A549 (cell line): ENCODE measurements at places on chromosomes 12 and 14.

DNA sequence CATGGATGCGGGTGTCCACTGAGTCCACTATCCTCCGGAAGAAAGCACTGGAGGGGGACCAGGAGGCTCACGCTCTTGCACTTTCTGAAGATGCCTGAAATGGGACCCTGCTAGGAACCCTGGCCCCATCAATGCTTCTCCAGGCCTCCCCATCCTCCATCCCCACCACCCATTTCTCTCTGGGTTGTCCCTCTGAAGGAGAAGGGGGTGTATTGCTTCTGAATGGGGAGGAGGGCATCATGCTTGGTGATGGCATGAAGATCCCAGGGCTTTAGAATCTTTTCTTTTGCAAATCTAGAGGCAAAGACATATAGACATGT is 681 bp upstream of the JPH4 start:
- no peak for DNase-seq

GRCh38 chr14:89674936-89675335 is 257.9 kb upstream of the FOXN3 start:
- DNase-seq: no peak

DNA sequence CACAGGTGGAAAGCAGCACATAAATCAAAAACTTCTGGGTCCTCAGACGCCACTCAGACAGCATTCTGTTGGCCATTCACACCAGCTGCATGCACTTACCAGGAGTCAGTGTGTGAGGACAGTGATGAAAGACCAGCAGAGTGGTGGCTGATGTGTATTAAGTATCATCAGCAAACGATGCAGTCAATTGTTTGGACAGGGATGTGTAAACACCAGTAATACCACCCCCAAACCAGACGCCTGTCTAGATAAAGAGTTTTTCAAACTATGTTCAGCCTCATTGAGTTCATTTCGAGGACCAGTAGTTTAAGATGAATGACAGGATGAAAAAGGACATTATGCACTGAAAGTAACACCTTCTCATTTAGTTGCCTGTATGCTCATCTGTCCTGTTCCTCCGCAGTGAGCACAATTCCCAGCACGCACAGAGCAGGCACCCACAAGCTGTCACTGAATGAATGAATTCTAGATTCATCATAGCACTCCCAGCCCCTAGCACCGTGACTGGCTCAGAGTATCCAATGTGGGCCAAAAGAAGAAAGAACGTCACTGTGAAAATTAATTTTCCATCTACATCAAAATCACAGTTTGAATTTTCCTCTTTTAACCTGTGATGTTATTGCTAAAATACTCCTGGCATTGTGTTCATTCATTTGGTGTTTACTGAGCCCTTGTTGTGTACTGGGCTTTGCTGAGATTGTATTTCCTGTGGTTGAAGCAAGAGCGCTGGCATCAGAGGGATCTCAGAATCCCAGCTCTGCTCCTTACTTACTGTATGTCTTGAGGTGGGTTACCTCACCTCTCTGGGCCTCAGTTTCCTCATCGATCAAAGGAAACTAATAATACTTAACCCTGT is 124.8 kb upstream of the NOS1 start:
- peak; percentile 70 for DNase-seq

GRCh38 chr12:73892201-73892600 is 645.4 kb upstream of the ATXN7L3B start:
- DNase-seq: no peak

GRCh38 chr12:26530461-26530860 is 302.5 kb downstream of the ITPR2 start:
- no peak for DNase-seq

DNA sequence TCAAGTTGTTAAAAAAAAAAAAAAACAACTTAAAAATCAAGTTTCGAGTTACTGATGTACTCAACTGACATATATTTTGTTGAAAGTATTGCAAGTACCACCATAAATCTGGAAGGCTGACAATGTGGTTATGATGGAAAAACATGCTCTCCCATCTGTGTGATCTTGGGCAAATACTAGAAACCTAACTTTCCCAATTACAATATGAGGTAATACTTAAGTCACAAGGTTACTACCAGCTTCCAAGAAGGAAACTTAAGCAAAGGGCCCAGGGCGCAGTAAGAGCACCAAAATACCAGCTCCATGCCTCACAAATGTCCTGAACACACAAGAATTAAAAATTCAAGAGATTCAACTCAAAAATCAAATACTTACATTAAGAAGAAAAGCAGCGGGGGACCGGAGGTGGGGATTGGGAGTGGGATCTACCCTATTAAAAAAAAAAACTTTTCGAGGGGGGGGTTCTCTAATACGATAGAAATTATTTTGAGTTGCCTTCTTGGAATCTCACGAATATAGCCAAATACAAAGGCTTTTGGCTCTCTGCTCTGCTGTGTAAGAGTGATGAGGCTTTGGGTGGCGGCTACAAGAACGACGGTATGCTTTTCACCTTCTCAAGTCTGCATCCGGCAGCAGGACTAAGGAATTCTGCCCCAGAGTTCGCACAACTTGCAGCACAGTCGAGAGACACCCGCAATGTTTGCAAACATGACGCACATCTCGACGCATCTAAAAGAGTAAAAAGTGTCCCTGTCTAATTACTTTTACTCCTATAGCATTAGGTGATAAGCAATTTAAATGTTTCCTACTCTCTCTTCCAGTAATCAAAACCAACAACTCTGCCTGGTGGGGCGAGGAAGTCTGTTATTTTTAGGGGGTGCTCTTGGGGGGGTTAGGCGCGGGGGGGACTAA is 1.1 kb downstream of the SAV1 start:
- DNase-seq: no peak

- DNase-seq: peak; percentile 42
These were observed 17.2 kb downstream of the DERA start for GRCh38 chr12:15928346-15928745.

- no peak for DNase-seq
These were observed at the start of gene CRIP1 for GRCh38 chr14:105486163-105486973. TSS of gene CRIP1 (plus strand) at chr14:105486886. CDS start at chr14:105487260, 374 bp downstream.
